ENCODE measurements at places on chromosomes 2 and 18.

DNA sequence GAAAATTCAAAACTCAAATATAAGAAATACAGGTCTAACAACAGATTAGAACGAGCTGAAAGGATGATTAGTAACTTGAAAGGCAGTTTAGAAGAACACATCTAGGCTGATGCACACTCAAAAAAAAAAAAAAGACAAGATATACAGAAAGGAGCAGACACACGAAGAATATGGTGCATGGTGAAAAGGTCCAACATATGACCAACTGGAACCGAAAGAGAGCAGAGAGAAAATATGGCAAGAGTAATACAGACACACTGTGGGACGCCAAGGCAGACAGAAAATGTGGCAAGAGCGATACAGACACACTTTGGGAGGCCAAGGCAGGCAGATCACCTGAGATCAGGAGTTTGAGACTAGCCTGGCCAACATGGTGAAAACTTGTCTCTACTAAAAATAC is 39.8 kb downstream of the NDUFA10 start:
- DNase-seq: no peak

- no peak for DNase-seq
Measured at GRCh38 chr18:24190590-24190989, 51.7 kb downstream of the CABYR start.

DNA sequence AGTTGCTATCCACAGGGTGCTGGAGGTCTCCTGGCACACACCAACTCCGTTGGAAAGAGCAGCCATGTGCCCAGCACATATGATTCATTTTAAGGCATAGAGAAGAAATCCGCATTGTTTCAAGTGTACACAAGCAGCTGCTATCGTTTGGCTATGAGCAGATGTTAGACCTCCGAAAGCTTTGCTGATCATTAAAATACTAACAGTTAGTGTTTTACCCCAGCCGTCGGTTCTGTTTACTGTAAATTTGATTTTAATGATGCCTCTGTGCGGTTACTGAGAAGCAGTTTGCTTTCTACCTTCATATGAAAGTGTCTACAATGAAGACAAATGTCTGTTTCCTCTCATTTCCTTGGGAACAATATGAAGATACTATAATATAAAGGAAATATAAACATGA is 154.9 kb downstream of the PTGR3 start:
- DNase-seq: no peak

GRCh38 chr2:194822657-194823056 is 834.4 kb upstream of the SLC39A10 start:
- no peak for DNase-seq

GRCh38 chr2:33620-34019 is 12.7 kb downstream of the FAM110C start:
- no peak for DNase-seq

GRCh38 chr2:48414640-48414979 is 115.3 kb upstream of the STON1 start:
- no peak for DNase-seq

DNA sequence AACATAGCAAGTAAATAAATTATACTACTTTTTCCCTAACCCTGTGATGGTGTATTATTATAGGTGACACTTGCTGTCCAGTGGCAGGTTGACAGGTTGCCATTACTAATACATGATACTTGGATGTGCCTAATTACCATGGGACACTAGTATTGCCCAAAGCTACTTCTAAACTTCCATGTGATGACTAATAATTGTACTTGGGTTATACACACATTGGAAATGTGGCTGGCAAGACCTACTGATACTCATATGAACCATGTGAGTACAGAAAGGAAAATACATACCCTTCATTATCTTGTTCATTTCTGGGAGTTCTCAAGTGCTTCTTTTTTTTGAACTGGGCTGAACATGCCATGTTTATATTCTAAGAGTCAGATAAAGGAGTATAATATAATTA is 156.4 kb downstream of the IKZF2 start:
- DNase-seq: no peak

DNA sequence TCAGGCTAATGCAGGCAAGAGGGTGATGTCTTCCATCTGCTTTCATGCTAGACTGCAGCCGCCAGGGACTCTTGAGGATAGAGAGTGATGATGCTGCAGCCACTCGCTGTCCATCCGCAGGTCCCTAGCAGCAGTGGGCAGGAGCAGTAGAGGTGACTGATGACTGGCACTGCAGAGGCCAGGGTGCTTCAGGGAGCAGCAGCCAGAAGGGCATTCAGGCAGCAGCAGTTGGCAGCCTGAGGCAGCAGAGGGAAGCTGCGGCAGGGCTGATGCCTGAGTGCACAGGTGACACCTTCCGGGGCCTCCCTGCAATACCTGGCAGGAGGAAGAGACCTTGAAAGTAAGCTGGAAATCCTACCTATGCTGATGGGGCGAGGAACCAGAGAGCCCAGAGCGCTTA is 214.2 kb downstream of the ICOS start:
- DNase-seq: no peak

GRCh38 chr18:36889321-36889720 is 60.4 kb downstream of the KIAA1328 start:
- DNase-seq: no peak

DNA sequence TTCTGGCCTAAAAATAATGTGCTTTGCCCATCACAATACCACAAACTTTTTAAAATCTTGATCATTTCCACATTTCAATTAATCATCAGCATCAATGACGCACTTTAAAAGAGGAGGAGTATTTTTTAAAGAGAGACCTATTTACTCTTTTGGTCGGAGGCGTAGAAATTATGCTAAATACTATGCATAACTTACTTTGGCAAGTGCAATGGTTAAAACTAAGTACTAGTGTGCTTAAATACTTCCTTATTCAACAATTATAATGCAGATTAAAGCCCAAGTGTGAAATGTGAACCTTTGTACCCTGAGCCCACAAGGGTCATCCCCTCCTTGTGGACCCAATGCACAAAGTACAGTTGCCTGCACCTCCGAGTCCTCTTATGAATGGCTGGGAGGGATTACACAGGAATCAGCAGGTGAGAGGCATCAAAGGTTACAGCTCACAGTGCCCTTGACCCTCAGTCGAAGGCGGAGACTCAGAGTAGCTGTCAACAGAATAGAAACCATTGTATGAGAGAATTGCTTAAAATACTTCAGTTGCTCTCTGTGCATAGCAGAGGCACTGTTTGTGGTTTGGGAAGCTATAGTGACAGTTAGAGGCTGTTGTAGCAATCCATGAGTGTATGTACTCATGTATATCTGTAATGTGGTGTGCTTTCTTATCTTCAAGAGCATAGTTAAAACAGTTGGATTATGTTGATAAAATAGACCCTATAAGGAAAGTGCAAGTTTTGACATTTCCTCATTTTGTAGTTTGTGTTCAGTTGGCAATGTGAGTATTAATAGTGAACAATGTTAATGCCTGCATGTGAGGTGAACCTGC is 151.7 kb upstream of the ITGA4 start:
- DNase-seq: peak; percentile 97

DNA sequence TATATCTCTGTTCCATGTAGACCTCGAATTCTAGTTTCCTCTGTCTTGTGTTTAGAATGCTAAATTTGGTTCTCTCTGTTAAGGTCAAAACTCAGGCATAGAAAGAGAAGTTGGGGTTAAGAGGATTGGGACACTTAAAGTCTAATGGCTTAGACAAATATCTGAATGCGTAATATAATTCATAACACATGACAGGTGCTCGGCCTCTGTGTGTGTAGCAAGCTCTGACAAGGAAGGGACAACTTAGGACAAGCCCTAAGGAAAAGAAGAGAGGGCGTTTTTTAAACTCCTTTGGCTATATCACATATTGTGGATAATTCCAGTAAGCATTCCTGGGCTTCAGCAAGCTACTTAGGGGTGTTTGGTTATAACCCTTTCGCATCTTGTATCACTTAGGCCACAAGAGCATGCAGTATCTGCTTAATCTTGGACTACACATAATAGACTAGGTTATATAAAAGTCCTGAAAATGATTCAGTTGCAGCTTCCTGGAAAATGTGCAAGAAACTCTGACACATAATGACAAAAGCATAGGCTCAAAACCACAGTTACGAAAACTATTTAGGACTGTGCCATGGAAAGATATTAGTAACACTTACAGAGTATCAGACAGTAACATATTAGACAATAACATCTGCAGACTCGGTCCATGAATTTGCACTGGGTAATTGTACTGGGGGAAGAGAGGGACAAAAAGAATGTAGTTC is 16.1 kb upstream of the CREB1 start:
- no peak for DNase-seq

DNA sequence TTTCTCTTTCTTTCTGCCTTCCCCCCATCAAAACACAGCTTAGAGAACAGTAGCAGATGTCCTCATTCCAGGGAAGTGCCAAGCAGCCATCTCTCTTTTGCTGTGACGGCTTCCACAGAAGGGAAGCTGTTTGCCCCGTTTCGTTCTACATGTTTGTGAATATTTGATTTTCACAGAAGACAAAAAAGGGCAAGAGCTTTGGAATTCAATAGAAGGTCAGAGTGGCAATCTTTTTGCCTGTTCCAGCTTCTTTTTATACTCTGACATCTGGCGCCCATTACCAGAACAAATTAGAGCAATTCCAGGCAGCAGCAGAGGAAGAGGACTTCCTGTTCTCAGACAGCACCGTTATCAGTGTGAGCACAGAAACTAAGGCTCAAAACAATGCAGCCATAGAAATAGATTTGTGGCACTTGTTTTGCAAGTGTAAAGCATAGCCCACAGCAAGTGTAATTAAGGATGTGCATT is 79.0 kb upstream of the CDH19 start:
- peak; percentile 50 for DNase-seq

GRCh38 chr2:68658266-68658665 is 14.9 kb downstream of the PROKR1 start:
- DNase-seq: no peak

DNA sequence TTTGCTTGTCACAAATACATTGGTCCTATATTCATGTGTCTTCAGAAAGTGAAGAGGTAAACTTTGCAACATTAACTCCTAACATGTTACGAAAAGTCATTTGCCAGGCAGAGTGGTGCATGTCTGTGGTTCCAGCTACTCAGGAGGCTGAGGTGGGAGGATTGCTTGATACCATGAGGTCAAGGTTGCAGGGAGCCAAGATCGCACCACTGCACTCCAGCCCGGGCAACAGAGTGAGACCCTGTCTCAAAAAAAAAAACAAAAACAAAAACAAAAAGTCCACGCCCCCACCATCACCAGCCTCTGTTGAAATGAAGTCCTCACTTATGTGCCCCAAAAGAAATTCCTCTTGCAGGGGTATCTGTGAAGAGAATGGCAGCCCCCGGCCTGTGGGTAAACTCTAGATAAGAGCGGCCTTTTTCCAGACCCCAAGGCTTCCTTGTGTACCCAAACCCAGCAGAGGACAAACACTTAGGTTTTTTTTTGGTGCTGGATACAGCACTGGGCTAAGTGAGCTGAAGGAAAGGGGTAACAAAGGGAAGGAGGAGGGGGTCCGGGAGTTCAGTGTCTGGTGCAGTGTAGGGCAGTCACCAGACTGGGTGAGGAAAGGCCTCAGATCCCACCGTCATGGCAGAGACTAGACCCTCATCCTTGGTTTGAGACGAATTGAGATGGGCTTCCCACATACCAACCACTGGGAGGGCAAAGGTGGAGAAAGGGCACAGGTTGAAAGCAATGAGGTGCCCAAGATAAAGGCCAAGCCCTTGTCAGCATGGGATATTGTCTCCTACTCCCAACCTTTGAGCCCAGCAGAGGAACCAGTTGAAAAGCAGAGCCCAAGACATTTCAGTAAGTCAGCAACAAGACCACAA is 19.2 kb downstream of the HSPD1 start:
- no peak for DNase-seq

DNA sequence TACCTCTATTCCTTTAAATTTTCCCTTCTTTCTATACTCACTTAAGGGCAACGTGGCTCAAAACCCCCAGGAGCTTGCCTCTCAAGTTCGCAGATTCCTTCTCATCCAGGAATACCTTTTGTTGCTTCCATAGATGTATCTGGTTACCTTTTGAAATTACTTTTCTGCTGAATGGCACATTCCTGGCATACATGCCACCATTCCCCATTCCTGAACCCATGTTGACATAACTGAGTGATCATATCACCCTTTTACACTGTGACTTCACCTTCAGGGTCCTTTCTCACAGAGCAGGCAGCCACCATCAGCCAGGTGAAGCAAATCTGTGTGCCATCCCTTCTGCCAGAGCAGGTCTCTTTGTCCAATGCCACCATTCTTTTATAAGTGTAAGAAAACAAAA is 615.8 kb downstream of the ARHGAP15 start:
- no peak for DNase-seq

GRCh38 chr2:156430980-156431358 is 5.2 kb upstream of the GPD2 start:
- peak; percentile 47 for DNase-seq

DNA sequence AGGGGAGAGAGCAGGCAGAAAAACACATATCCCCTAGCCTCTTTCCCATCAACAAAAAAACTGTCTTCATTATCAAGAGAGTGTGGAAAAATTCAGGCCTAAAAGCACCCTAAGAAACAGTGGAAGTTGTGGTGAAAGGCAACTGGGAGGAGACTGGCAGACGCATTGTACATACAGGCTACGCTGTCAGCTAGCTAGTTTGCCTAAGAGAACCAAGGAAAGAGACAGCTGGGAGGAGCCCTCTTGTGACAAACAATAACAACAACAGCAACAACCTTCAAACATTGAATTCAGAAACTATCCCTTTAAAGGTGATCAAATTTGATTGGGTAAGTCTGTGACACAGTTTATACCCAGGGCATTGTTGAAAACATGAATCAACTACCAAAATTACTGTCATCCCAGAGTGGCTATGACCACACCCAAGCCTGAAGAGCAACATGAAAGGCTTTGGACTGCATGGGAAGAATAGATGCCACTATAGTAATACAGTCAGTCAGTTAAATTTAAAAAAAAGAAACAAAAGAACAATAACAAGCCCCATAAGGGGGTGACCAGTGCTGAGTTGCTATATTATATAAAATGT is 88.9 kb upstream of the CRIM1 start:
- no peak for DNase-seq

- no peak for DNase-seq
Measured at GRCh38 chr2:210522399-210522798, 34.0 kb upstream of the CPS1 start.

- no peak for DNase-seq
Measured at GRCh38 chr2:28351621-28352020, 41.0 kb upstream of the FOSL2 start.

DNA sequence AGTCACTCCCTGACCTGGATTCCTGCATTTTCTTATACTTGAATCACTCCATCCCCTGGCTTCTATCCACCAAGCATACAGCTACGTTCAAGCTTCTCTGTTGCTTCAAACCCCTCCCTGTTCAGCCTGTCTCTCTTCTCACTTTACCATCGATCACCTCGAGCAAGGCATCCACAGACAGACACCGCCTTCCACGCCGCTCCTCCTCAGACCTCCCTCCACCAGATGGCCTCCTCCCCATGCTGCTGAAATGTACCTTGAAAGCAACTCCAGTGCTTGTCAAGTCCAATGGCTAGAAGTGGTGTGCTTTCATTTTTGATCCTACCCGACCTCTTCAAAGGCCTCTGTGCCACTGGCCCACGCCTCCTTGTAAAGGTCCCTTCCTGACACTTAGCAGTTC is 131.3 kb upstream of the ACAA2 start:
- no peak for DNase-seq

DNA sequence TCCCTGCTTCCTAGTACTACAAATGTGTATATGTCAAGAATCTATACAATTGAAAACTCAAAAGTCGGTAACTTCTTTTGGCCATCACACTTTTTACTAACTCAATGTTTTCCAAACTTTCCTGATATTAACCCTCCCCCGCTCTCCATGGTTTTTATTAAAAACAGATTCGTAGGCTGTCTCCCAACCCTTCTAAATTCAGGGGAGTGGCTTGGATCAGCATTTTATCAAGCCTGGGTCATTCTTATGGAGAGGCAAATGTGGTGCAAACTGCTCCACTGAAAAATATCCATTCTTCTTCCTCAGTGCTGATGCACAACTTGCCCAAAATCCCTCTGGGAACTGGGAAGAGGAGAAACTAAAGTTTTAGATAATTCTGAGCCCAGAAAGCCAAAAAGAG is 134.2 kb downstream of the RIF1 start:
- DNase-seq: no peak

Measured in hematopoietic multipotent progenitor cell treated with erythropoietin and hydrocortisone succinate and interleukin-3 and kit ligand, for 8 days (in vitro differentiated cells).